ENCODE measurements at places on chromosomes 13 and 19. TPM values are rescaled to one million over a fixed set of nuclear protein-coding genes. Genes with fewer than 3 reads are reported as not detected.

DNA sequence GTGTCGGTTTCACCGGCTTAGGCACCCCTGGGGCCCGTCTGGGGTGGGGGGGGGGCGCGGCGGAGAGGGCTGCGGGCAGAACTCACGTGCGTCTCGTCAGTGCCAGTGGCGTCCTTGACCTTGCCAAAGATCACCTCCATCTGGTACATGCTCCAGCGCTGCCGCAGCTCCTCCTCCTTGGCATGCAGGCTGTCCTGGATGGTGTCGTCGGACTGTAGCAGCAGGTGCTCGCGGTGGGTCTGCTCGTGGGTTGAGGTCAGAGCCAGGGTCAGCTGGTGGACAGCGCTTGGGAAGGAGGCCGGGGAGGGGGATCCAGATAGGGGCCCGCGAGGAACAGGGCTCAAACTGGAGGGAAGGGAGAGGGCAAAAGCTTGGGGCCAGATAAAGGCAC, 4.7 kb upstream of the RGL3 start:
- DNase-seq, result no peak

- no peak for DNase-seq
Observed at GRCh38 chr13:49354719-49355118, 89.1 kb downstream of the CAB39L start.

The FCER2 gene
- 0.94 TPM for total RNA-seq

- no peak for DNase-seq
Observed at GRCh38 chr13:114027046-114027715, 53.3 kb upstream of the C13orf46 start.

DNA sequence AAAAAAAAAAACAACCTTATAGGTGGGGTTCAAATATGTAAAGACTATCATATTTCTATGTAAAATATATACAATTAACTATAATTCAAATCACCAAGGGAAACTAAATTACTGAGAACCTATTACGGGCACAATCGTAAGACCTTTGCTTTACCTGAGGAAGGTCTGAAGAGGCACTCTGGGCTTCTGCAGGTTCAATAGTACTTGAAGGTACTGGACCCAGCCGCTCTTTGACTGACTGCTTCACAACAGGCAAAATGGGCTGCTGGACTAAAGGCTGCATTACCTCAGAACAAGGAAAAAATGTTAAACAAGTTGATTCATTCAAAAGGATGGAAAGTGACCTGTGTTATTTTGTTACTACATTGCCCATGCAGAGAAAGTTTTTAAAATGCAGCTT, 51.8 kb downstream of the RBM26 start:
- DNase-seq, result no peak

DNA sequence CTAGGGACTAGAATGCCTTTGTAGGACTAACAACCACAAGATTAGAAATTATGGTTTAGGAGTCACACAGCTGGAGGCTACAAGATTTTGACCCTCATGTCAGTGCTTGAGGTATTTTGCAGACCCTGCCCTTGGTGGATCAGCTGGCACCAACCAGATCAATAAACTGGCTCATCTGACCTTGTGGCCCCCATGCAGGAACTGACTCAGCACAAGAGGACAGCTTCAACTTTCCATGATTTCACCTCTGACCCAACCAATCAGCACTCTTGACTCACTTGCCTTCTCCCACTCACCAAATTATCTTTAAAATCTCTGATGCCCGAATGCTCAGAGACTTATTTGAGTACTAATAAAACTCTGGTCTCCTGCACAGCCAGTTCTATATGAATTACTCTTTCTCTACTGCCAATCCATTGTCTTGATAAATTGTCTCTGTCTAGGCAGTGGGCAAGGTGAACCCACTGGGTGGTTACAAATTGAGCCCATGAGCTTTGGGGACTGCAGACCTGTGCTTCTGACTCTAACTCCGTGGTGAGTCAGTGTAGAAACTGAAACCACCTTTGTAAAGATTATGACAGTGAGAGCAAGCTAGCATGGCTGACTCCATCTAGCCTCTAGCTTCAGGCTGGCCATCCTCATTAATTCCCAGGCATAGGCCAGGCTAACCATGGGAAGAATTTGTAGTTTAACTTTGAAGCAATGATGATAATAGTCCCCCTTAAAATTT, 33.9 kb upstream of the CEACAM8 start:
- DNase-seq, result no peak

The BRME1 gene
- total RNA-seq, result not detected

- DNase-seq, result no peak
Observed at GRCh38 chr13:50594276-50595051, 249.0 kb downstream of the DLEU7 start.

The PRR22 gene
- 0.75 TPM for total RNA-seq

The BCL3 gene
- 35.3 TPM for total RNA-seq

DNA sequence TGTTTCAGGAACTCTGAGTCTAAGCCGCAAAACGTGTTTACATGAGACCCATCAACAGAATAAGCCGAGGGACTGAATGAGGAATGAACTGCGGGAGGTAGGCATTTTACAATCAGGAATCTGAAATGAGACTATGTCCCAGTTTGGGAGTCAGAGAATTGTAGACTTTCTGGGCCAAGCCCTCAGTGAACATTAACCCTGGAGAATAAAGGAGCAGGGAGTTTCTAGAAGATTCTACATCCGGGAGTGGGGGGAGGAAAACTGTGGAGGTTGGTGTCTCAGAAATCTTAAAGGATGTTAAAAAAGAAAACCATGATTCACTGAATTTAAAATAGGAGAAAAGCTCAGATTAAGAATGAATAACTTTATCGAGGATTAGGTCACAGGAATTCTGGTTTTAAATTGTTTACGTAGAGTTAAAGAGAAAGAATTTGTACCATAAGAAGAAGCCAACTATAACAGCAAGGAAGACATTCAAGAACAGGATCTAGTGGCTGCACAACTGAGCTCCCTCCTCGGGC, 18.5 kb downstream of the RFX2 start:
- DNase-seq, result no peak

DNA sequence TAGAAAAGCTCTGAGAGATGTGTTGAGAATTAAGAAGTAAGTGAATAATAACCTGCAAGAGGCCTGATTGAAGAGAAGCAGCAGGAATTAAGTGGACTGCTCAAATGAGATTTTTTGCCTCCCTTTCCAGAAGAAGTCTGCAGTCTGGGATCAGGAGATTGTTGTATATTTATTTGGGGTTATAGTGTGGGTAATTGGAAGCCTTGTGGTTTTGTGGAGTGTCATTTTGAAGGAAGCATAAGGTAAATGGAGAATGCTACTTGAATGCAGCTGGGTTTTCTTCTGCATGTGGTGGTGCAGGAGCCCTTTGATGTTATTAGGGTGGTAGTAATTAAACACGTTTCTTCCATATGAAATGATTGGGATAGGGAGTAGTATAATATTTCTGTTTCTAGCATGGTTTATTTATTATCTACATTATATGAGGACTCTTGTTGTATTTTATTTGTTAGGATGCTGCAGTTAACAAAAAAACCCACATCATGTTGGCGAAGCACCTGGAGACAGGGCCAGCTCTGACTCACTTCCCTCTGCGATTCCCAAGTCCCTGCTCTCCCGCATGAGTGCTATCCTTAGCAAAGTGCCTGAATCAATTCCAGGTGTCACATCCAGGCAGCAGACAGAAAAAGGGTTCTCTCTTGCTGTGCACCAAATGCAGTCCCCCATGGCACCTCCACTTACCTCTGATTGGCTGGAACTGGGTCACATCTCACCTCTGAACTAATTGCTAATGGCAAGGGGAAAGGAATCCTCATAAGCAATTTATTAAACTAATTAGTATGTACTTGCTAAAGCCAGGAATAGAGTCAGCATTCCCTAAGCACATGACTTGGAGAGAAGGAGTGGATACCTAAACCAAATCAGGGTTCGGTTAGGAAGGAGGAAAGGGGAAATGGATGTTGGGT, 54.8 kb downstream of the DGKH start:
- no peak for DNase-seq

The ARGLU1 gene
- total RNA-seq, result 125 TPM

DNA sequence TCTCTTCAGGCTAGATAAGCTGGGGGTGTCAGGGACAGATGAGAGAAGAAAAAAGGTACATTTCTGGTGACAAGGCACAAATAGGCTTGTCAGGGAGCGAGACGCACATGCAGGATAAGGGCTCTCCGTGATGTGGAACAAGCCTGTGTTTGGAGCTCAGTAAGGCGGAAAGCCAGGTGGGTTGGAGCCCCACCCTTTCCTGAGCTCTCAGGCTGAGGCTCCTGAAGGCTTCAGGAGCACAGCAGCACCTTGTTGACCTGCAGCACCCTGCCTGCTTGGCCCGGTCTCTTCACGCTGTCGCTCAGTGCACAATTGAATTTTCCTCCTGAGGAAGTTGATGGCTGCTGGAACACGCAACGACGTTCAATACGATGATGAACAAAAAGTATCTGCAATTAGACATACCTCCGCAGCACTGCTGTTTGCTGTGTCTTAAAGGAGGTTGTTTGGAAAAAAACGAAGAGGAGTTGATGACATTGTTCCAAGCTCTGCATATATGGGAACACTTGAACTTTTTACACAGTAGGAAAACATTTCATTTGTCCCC, 29.3 kb downstream of the SERP2 start:
- no peak for DNase-seq

GRCh38 chr13:96629331-96629730, 364.9 kb downstream of the OXGR1 start:
- no peak for DNase-seq

- DNase-seq, result no peak
Observed at GRCh38 chr13:112690283-112690929, 568 bp downstream of the ATP11A start.

DNA sequence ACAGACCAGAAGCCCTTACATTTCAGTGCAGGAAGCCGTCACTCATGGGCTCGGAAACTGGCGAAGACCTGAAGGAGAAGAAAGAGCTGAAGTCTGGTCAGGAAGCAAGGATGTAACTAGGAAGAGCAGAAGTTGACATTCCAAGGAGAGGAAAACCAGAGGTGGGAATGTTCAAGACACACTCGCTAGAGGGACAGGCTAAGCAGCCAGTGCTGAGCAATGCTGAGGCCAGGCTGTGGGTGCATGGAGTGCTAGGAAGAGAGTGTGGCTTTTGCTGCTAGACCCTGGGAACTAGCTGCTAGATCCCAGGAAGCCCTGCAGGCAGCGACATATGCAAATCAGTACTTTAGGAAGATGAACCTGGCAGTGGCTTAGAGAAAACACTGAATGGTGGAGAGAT, 12.1 kb upstream of the URAD start:
- DNase-seq, result no peak

DNA sequence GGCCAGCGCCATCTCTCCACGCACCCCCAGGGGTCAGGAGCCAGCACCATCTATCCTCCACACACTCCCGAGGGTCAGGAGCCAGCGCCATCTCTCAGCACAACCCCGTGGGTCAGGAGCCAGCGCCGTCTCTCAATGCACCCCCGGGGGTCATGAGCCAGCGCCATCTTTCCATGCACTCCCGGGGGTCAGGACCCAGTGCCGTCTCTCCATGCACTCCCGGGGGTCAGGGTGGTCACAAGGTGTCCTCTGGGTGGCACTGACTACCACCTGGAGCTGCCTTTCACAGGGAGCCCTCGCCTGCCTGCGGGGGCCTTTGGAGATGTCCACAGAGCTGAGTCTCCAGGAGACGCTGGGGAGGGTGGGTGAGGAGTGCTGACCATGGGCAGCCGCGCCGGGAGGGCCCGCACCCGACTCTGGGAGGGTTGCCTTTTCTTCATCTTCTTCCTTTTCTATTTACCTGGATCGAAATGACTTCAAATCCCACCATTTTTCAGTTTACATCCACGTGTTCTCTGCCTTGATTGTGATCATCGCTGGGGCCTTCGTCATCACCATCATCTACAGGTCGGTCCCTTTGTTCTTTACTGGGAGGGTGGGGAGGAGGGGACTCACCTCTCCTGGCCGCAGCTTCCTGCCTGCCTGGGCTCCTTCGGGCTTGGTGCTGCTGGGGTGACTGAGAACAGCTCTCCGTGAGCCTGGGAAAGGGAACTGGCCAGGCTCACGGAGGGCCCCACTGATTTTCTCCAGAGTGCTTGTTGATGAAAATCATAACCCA, 19.1 kb downstream of the TEX29 start:
- no peak for DNase-seq

- DNase-seq, result no peak
Observed at GRCh38 chr13:32731576-32731975, 145.3 kb downstream of the PDS5B start.

- DNase-seq, result no peak
Observed at GRCh38 chr19:31220540-31220939, 128.7 kb downstream of the TSHZ3 start.

The ZBTB32 gene
- total RNA-seq, result 0.72 TPM

The OR7A5 gene
- not detected for total RNA-seq

GRCh38 chr19:54612428-54612827, 17.9 kb upstream of the LILRB1 start:
- DNase-seq, result no peak

GRCh38 chr13:110106726-110107125, 200.2 kb downstream of the COL4A1 start:
- no peak for DNase-seq

DNA sequence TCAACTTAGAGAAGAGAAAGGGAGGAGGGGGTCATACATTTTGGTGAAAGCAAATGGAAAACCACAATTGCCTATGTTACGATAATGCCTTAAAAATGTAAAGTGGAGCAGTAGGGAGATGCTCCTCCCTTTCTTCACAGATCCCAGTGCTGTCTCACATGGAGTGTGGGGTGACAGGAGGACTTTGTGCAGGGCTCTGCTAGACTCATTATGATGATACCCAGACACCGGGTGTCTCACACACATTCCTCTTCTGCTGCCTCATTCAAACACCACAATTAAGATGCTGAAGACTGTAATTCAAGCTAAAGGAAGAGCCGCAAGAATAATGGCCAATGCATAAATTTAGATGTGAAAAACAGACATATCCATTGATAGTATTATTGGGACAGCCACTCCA, 150.6 kb downstream of the LHFPL6 start:
- no peak for DNase-seq

- no peak for DNase-seq
Observed at GRCh38 chr13:28623782-28624706, 34.9 kb upstream of the POMP start.
